ENCODE measurements at places on chromosomes 6 and 20. TPM values are rescaled to one million over a fixed set of nuclear protein-coding genes. Genes with fewer than 3 reads are reported as not detected.

The GJA10 gene
- total RNA-seq, result not detected

The APOM gene
- 1.1 TPM for total RNA-seq

The PHACTR3 gene
- total RNA-seq, result 0.29 TPM

The FERMT1 gene
- 0.56 TPM for total RNA-seq

The GJE1 gene
- not detected for total RNA-seq

The VGLL2 gene
- 0.50 TPM for total RNA-seq

The MLIP gene
- total RNA-seq, result not detected

The CNPY3 gene
- total RNA-seq, result 34.0 TPM

The C6orf15 gene
- total RNA-seq, result not detected

The AIF1 gene
- total RNA-seq, result not detected

The RAET1L gene
- not detected for total RNA-seq

The OXT gene
- not detected for total RNA-seq

The PRR3 gene
- total RNA-seq, result 17.9 TPM

The SEMG1 gene
- not detected for total RNA-seq

The SLCO4A1 gene
- total RNA-seq, result 4.7 TPM

All from H4 (cell line).